ENCODE measurements at places on chromosomes 1 and 21. TPM values are rescaled to one million over a fixed set of nuclear protein-coding genes. Genes with fewer than 3 reads are reported as not detected.

Gene COQ8A
- polyA plus RNA-seq, result 44.3 TPM

Gene IL20
- not detected for polyA plus RNA-seq

Gene CFAP107
- polyA plus RNA-seq, result not detected

Gene GPR25
- polyA plus RNA-seq, result 1.1 TPM

Gene ADORA3
- 0.17 TPM for polyA plus RNA-seq

DNA sequence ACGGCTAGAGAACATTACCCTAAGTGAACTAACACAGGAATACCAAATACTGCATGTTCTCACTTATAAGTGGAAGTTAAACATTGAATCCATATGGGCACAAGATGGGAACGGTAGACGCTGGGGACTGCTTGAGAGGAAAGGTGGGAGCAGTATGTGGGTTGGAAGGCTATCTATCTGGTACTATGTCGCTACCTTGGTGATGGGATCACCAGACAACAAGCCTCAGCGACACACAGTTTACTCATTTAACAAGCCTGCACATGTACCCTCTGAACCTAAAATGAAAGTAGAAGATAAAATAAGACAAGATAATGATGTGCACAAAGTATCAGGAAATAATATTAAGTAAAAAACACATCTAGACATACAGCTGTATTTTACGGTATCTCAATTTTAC, 819 bp downstream of the PYHIN1 start:
- DNase-seq, result no peak

DNA sequence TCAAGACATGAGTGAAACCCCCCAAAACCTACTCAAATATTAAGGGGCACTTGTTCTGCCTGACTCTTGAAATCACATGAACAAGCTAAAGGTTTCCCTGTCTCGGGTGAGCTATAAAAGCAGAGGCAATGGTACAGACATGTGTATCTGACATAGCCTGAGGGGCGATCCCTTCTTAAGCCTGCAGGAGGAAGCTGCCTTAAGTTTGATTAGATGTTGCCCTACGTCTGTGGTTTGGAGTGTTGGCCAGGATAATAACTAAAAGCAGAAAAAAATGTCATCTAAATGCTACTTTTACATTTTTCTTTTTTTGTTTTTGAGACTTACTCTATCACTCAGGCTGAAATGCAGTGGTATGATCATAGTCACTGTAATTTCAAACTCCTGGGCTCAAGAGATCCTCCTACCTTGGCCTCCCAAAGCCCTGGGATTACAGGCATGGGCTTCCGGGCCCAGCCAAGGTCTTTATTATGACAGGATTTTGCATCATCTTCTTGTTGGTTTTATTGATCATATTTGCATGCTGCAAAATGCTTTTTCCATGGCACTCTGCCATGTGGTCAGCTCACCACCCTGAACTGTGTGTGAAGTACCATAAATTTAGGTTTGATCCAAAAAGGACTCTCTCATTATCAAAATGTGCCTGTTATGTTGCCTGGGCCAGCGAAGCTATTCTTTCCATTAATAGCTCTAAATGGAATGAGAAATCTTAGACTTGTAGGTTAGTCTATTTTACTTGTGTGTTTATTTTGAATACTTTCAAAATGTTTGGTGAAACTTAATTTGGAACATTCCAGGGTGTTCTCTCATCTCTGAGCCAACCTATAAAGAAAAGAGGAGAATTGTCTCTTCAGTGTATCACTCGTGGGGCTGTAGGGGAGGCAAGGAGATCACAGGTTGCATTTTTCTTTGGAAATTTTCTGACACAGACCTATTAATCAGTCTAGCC, 15.0 kb upstream of the HMGN1 start:
- no peak for DNase-seq

- no peak for DNase-seq
Measured at GRCh38 chr1:229224308-229224707, 46.6 kb upstream of the RAB4A start.

DNA sequence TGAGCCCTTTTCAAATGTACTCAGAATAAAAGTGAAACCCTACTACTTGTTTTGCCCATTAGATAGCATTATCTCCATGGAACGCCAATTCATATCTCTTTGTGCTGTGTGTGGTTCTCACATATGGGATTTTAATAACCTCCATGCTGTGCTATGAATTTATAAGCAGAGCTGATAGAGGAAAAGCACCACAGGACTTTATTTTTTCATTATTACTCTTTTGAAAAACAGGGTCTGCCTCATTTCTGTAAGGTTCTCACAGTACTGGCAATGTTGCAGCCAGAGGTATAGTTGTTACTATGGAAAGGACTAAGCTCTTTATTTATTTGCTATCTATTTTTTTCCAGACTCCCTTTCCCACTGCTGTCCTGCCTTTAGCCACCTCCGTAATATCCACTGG, 313.7 kb downstream of the ST6GALNAC3 start:
- DNase-seq, result no peak

DNA sequence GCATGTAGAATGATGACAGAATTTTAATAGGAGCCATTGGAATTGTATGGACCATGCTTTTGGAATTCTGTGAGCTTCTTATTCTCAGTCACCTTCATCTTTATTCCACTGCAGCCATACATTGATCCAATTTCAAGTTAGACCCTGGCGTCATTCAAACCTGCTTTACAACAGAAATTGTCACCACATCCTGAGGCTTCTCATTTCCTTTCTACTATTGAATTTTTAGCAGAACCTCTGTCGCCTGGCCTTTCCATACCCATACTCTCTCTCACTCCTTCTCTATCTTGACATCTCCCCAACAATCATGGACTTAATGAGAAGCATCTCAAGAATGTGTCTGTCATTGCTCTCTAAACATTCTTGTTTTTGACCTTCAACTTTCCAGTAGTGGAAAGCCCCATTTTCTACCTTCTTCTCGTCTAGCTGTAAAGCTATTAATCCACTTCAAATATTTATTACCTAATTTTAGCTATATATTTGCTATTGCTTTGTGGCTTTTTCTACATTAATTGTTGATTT, 74.1 kb downstream of the CRB1 start:
- no peak for DNase-seq

DNA sequence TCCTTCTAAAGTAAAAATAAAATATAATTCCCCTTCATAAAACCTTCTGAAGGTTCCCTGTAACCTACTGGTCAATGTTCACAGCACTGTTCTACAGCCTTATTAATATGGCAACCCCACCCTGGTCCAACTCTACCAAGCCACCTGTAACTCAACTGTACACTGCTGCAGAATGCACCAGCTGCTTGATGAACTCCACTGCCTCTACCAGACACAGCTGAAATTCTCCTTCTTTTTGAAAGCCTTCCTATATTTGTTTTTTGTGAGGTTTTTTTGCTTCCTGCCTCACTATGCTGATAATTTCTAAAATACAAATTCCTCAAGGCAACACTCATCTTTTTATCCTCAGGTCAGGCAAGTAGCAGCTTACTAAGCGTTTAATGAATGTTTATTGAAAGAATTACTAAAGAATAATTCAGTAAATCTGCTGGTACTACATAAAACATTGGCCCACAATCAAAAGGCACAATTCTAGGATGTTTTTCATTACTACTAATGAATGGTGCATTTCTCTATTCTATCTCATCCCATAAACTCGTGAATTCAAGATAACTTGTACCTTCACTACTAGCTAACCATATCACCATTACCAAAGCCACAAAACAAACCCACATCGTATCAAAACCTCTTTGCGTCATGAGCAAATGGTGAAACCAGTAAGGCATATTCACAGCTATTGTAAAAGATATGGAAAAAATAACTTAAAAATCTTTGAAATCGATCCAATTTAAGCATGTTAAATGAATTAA, 2.4 kb downstream of the SSX2IP start:
- no peak for DNase-seq

- no peak for DNase-seq
Measured at GRCh38 chr1:150472601-150473200, 14.5 kb upstream of the TARS2 start.

- DNase-seq, result peak; percentile 90
Measured at GRCh38 chr1:66374561-66375111, 159.3 kb upstream of the SGIP1 start.

- DNase-seq, result no peak
Measured at GRCh38 chr1:164384262-164384661, 174.7 kb upstream of the PBX1 start.

GRCh38 chr1:5748286-5749225, 243.7 kb downstream of the NPHP4 start:
- no peak for DNase-seq

DNA sequence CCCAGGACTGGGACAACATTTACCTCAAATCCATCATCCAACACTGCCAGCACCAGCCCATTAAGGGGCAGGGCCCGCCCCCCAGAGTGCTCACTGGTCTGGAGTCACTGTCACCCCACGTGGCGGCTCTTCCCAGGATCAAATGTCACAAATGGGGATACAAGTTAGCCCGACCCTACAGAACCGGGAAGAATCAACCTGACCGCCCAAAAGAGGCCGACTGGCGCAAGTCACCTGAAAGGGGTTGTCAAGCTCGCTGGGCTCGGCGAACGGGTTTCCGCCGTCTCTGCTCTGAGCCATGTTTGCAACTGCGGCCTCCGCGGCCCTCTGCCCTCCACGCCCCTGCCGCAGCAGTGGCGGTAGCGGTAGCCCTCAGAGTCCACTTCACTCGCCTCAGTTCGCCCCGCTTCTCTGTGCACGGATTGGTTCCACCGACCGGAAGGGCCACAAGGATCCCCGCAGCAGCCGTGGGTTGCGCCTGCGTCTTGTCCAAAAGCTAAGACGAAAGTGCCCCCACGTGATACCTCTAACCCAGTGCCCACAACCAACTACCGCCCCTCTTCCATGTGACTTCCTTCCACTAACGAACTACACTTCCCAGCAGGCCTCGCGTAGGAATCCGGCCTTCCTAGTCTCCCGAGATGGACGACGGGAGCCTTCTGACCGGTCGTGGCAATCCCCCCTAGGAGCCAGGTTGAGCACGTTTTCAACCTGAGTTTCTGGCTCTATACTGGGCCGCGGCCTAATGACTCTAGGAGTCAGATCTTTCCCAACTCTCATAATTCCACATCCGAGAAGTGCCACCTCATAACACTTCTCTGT, at the start of gene SCAMP3:
TSS of gene SCAMP3 (minus strand) at position 509 of the 822 bp plus-strand sequence. CDS start at position 300, 209 bp downstream.
- peak; percentile 93 for DNase-seq

DNA sequence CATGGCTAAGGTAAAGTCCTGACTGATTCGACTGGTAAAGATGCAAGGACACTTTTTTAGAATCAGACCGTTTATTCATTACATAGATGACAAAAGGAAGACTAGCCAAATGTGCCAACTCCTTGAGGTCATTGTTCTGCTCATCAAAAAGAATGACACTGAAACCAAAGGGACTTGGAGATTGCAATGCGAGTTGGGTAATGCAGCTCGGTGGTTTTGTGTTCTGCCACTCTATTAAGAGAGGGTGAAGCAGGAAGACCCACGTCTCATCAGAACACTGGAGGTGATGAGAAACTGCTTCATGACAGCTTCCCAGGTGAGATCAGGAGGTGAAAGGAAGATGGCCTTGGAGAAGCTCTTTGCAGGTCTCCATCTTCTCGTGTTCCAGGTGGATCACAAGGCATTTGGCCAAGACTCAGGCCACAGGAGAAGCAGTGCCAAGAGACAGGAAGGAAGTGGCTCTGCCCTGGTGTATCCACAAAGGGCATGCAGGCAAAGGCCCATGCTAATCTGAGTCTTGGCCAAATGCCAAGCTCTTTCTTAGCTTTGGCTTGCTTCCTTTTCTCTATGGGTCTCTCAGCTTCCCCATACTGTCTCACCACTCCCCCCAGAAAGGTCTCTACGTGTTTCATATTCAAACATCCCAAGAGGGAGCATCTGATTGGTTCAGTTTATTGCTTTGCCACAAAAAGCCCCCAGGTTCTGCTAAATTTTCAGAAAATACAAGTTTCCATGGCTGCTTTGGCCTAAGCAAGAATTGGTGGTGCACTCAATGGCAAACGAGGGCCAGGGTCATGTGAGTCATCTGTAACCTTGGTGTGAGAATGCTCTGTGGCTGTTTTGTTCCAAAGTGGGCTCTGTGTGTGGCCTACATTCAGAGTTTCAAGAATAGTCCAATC, 5.7 kb upstream of the CCT8 start:
- peak; percentile 67 for DNase-seq

GRCh38 chr1:172845371-172845770, 186.5 kb downstream of the FASLG start:
- no peak for DNase-seq

GRCh38 chr1:84988588-84988987, 8.3 kb downstream of the MCOLN2 start:
- DNase-seq, result peak; percentile 34

Measured in B cell (primary cell).